Activated CD4-positive, alpha-beta memory T cell treated with anti-CD3 and anti-CD28 coated beads for 36 hours (primary cell): ENCODE measurements at places on chromosomes 2 and 18.

DNA sequence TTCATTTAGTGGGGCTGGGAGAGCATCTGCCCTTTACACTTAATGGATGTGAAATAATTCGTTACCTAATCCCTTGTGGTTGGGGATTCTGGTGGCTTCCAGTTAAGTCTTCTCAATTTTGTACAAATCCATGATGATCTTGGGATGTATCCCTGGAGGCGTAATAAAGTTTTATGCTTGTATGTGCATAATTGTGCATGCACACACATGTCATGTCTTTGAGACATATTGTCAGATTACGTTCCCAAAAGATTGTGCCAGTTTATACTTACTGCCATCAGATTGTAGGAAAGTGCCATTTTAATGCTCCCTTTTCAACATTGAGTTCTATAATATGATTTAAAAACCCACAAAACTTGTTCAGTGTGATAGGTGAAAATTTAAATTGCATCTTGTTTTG lies 60.8 kb downstream of the CHRNA1 start:
- DNase-seq = no peak

GRCh38 chr2:26453421-26454329 lies 24.2 kb downstream of the OTOF start:
- DNase-seq = no peak

DNA sequence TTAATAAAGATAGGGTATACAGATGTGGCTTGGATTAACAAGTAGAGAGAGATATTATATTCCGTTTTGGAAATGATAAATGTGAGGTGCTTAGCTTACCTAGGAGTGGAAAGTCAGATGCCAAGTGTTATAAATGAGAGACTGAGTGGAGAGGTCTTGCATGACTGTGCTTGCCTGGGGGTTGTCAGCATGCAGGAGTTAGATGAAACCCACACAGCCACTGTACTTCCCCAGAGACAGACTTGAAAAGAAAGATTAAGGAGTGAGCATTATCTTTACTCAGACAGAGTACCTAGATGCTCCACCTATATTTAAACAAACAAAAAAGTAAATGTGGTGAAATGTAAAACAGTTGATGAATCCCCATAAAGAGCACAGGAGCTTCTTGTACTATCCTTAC lies 482.7 kb downstream of the RIT2 start:
- no peak for DNase-seq

DNA sequence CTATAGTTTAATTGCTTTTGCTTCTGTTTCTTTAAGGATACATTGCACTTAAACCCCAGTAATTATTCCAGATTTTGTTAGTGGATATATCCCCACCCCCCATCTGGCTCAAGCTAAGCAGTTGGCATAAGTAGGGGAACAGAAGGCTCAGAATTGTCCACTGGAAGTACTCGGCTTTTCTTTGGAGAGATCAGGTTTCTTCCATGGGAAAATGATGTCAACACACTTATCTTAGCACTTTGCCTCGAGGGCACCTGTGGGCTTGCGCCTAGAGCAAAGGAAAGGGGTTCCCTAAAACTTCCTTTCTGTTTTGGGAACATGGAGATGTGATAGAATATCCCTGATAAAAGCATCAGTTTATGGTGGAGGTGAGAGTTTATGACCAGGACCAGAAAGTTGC lies 130.6 kb downstream of the FMNL2 start:
- DNase-seq = no peak

GRCh38 chr2:28658369-28658768 lies 93.3 kb upstream of the PPP1CB start:
- DNase-seq = no peak

- DNase-seq = no peak
These were observed 338.8 kb downstream of the MYCN start for GRCh38 chr2:16279201-16279570.

GRCh38 chr2:228725031-228725430 lies 543.5 kb upstream of the SPHKAP start:
- DNase-seq = no peak

DNA sequence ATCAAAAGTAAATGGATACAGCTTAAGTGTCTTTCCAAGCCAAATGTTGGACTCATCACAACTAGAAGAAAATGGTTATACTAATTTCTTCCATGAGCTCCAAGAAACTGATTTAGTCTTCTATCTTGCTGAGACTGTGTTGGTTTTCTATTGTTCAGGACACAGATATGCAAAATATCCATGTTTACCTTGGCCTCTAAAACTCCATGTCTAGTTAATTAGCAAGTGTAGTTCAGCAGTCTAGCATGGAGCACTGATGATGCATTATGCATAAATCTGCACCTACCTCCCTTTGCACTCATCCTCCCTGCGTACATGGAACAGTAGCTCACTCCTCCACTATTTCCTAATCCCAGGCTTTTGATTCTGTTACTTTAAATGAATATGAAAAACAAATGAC lies 731.4 kb upstream of the CHAC2 start:
- DNase-seq = no peak

- no peak for DNase-seq
These were observed 606.9 kb upstream of the NRXN1 start for GRCh38 chr2:51638811-51639210.

DNA sequence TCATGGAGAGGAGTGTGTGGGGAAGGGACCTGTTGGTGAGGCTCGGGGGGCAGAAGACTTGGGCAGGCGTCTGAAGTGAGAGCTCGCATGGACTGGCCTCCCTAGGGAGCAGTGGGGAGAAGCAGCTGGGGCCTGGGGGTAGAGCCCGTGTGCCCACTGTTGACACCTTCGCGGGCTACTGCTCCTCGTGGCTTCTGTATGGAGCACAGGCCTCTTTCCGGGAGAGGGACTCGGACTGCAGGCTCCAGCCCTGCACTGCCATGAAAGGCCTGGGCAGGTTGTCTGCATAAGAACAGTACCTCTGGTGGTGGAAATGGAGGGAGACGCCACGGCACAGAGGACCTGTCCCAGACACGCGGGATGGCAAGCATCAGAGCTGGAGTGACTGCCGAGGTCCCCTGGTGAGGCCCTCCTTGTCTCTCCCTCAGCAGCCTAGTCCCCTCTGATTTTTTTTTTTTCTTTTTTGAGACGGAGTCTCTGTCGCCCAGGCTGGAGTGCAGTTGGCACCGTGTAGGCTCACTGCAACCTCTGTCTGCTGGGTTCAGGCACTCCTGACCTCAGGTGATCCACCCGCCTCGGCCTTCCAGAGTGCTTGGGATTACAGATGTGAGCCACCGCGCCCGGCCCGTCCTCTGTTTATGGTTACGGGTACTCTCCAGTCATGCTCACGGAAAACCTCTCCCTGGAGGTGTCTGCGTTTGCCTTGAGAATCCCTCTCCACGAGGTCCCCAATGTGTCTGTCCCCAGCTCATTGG lies 44.7 kb upstream of the PTMA start:
- no peak for DNase-seq

GRCh38 chr2:187976259-187976985 lies 315.3 kb upstream of the GULP1 start:
- no peak for DNase-seq

DNA sequence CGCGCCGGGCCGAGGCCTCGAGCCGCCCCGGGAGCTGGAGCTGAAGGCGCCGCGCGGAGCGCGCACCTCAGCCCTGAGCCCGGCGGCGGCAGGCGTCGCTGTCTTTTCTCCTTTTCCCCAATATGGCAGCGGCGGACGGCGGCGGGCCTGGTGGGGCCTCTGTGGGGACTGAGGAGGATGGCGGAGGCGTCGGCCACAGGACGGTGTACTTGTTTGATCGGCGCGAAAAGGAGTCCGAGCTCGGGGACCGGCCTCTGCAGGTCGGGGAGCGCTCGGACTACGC lies 369 bp downstream of the SMCHD1 start:
- no peak for DNase-seq

GRCh38 chr2:11983870-11984269 lies 237.4 kb downstream of the LPIN1 start:
- DNase-seq = no peak

- DNase-seq = peak; percentile 49
These were observed 201.8 kb downstream of the ZFP36L2 start for GRCh38 chr2:43024515-43025011.

- no peak for DNase-seq
These were observed 331.1 kb downstream of the PTPRM start for GRCh38 chr18:7898181-7898580.

DNA sequence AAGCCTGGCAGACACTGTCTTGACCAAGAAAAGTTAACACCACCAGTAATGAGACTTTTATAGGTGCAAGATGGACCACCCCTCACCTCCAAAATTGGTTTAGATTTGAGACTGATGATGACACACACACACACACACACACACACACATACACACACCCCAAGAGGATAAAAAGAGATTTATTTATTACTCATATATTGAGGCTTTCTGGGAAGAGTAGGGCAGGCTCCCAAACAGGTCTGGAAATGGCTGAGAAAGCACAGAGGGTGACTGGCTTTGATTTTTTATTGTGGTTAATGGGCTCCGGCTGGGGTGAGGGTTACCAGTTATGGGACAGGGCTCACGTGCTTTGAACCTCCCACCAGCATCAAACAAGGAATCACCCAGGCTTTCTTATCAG lies 54.2 kb upstream of the ADAM23 start:
- no peak for DNase-seq

- DNase-seq = peak; percentile 23
These were observed 23.3 kb upstream of the ALPI start for GRCh38 chr2:232432598-232433184.

- DNase-seq = no peak
These were observed 94.6 kb downstream of the MC4R start for GRCh38 chr18:60277855-60278480.

DNA sequence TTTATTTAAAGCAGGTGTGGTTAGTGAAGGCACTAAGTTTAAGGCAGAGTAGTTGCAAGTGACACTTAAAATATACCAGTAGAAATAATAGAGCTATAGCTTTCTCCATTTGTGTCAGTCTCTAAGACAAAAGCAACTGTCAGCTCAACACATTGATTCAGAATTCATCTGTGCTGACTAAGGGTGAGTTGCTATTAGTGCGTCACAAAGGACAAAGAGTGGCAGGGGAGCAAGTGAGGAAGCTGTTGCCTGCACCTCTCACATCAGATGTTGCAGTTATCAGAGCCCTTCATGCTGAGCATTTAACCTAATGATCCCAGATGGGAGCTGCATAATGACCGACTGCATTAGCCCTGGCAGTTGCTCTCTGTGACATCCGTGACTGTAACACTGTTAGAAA lies 138.6 kb downstream of the DTNA start:
- no peak for DNase-seq

GRCh38 chr18:75533950-75534349 lies 106.4 kb upstream of the SMIM21 start:
- DNase-seq = no peak

DNA sequence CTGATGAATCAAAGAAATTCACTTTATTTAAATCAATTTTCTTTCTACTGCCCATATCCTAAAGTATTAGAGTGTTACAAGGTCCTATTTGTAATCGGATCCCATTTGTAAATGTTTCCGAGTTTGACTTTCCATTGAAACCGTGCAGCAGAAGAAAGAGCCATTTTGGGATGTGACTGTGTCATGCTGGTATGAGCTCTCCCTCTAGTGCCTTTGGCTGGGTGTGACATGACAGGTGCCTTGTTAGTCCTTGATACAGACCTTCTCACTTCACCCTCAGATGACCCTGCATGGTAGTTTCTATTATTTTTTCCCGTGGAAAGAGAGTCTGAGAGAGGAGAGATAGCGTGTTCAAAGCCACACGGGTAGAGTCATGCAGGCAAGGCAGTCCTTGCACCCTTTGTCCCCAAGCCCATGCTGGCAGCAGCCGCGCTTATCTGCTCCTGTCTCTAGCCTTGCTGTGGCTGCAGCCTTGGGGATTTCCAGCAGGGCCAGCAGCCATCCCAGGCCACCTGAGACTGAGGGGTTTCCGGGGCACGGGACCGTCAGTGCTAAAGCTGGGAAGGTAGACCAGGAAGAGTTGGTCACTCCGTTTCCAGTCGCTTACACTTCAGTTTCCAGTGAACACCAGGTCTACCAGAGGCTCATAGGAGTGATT lies 21.4 kb downstream of the CHMP1B start:
- DNase-seq = peak; percentile 20

DNA sequence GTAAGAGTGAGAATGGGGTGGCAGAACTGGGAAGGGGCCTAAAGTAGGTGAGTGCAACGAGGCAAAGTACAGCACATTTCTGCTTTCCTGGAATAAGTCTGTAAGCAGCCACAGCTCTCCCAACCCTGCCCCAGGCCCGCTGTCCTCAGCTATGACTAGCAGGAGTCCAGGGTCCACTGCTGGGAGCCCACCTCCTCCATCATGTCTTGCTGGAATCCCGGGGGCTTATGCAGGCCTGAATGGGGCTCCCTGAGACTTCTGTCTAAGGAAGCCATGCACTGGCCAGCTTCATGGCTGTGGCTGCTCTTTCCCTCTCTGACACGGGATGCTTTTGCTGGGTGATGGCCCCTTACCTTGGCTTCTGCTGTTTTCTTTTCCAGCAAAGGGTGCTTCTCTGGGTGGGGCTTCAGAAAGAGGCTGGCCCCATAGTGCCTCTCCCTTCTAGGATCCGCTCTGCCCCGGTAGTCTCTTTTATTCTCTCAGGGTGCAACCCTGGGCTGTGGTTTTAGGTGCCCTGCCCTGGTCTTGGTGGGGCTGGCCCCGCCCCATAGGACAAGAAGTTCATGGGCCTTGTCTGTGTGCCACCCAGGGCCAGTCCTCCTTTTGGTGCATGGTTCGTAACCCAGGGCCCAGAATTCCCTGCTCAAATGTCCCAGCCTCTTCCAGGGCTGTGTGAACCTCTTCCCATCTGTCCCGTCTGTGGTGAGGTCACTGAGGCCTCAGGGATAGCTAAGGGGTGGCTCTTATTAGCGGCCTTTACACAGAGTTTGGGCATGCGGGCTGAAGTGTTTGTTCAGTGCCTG lies 33.8 kb upstream of the POLE4 start:
- no peak for DNase-seq

GRCh38 chr2:8078705-8079104 lies 603.2 kb upstream of the ID2 start:
- no peak for DNase-seq

DNA sequence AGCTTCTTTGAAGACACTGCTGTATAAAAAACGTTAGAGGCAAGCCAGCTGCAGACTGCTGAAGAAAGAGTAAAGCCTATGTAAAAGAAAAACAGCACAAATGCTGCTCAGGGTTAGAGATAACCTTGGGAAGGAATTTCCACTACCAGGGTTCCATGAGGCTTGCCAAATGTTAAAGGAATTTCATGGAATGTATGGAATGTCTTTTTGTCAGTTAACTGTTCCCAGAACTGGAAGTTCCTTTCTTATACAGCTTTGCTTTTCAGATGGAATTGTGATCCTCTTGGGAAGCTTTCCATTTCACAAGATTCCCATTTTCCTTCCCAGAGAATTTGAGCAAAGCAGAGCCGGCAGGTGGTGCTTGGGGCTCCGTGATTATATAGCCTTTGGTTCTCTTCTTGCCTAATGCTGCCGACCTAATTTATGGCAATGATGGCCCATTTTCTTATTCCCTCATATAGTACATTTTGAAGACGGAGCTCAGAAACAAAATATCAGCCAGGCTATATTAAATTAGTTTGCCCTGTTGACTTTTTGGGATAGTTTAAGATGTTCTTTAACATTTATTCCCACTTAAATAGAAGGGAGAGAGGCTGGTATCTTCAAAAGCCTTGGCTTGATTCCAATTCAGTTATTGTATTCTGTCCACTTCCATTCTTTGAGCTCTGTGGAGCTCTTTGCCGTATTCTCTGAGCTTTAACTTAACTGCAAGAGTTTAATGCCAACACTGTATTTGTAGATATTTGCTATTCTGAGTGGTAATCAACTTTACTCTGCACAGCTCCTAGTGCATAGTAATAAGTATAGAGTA lies 162.3 kb downstream of the PHLPP1 start:
- no peak for DNase-seq
